ENCODE measurements at places on chromosomes 7 and 10.

DNA sequence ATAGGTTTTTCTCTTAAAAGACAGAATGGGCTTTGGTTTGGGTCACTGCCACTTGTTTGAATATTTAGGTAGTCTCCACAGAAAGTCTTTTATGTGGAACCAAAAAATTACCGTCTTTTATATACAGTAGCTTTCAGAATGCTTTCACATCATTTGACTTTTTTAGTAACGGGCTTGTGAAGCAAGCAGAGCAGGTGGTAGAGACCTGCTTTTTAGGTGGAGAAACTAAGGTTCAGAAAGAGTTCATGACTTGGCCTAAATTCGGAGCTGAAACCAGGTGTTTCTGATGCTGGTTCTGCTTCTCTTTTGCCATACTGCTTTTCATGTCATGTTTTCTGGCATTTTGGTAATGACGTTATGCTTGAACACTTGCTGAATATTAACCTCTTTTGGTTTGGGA lies 36.3 kb downstream of the GARS1 start:
- no peak for DNase-seq

GRCh38 chr7:45606050-45606449 lies 31.9 kb downstream of the ADCY1 start:
- DNase-seq: no peak

- DNase-seq: no peak
Measured at GRCh38 chr7:157990226-157990880, 597.3 kb downstream of the PTPRN2 start.

- DNase-seq: no peak
Measured at GRCh38 chr10:128660726-128661125, 534.5 kb upstream of the MKI67 start.

- no peak for DNase-seq
Measured at GRCh38 chr10:26841733-26842317, 18.9 kb downstream of the ABI1 start.

DNA sequence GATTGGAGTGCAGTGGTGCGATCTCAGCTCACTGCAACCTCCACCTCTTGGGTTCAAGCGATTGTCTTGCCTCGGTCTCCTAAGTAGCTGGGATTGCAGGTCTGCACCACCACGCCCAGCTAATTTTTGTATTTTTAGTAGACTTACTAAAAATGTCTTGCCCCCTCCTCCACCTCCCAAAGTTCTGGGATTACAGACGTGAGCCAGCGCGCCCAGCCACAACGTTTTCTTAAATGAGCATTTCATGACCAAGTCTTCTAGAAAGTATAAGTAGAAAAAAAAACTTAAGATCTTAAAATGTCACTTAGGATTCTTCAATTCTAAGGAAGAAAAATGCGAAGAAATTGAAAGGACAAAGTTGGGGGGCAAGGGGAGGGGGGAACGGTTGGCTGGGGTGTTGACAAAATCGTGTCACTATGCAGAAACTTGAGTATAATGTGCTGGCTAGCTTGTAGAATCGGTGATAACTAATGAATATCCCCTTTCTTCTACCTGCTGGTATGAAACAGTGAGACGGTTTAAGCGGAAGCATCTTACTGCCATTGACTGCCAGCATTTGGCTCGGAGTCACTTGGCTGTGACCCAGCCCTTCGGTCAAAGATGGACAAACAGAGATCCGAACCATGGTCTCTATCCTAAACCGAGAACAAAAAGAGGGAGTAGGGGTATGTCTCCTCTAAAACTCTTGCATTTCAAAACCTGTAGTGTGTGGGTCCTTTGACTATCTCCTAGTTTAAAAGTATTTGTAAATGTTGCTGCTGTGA lies 12.7 kb downstream of the FBH1 start:
- DNase-seq: no peak

GRCh38 chr10:58219875-58220274 lies 47.8 kb downstream of the IPMK start:
- DNase-seq: no peak

GRCh38 chr7:74002474-74003017 lies 25.4 kb upstream of the ELN start:
- no peak for DNase-seq

- no peak for DNase-seq
Measured at GRCh38 chr10:6039711-6040110, 22.5 kb downstream of the IL2RA start.

- DNase-seq: no peak
Measured at GRCh38 chr10:117007080-117007479, 2.1 kb upstream of the SHTN1 start.

DNA sequence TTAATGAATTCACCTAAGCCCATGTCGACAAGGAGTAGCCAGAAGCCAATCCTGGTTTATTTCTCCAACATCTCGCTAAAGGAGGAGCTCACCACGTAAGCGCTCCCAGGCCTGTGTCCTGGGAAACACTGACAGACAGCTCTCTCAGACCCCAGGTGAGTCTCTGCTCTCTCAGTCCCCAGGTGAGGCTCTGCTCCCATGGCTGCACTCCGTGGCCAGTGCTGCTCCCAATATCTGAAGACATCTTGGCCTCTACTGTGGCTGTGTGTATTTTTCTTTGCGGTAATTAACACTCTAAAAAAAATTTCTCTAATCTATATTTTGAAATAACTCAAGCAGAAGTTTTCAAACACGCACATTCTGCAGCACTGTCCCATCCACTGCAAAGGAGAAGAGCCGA lies 564.5 kb downstream of the PTPRN2 start:
- no peak for DNase-seq

- DNase-seq: no peak
Measured at GRCh38 chr7:45066409-45066808, 22.4 kb downstream of the NACAD start.

GRCh38 chr10:44673245-44673983 lies 237.7 kb upstream of the TMEM72 start:
- DNase-seq: no peak

DNA sequence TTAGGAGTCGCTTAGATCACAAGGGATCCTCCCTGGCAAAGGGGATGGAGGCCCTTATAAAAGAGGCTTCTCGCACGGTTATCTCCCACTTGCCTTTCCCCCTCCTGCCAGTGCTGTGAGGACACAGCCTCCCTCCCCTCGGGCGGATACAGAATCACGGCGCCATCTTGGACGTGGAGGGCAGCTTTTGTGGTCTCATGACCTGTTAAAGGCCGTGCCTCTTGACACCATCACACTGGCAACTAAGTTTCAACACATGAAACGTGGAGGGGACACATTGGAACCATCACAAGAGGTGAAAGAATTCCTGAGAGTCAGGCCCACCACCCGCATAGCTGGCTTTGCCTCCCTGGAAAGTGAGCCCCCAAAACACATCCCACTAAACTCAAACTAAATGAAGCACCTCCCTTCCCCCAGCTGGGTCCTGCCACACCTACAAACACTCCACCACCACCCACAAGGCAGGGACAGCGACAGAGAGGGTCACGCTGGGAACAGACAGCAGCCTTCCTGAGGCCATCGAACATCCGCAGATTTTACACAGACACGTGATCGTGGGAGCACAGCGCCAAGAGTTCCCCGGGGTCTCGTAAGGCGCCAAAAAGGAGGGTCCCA lies 110.6 kb downstream of the TCERG1L start:
- no peak for DNase-seq

GRCh38 chr7:103063895-103064294 lies 10.7 kb downstream of the FBXL13 start:
- no peak for DNase-seq

- DNase-seq: no peak
Measured at GRCh38 chr10:131560706-131561355, 249.3 kb upstream of the TCERG1L start.

GRCh38 chr7:112205343-112206237 lies 609 bp downstream of the DOCK4 start:
- DNase-seq: peak; percentile 76

DNA sequence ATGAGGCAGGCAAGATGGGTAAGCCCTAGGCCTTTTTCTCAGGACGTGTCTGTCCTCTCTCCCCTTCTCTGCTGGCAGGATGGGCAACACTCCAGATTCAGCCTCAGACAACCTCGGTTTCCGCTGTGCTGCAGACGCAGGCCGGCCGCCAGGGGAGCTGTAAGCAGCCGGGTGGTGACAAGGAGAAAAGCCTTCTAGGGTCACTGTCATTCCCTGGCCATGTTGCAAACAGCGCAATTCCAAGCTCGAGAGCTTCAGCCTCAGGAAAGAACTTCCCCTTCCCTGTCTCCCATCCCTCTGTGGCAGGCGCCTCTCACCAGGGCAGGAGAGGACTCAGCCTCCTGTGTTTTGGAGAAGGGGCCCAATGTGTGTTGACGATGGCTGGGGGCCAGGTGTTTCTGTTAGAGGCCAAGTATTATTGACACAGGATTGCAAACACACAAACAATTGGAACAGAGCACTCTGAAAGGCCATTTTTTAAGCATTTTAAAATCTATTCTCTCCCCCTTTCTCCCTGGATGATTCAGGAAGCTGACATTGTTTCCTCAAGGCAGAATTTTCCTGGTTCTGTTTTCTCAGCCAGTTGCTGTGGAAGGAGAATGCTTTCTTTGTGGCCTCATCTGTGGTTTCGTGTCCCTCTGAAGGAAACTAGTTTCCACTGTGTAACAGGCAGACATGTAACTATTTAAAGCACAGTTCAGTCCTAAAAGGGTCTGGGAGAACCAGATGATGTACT lies 13.1 kb downstream of the PHKG1 start:
- peak; percentile 81 for DNase-seq

DNA sequence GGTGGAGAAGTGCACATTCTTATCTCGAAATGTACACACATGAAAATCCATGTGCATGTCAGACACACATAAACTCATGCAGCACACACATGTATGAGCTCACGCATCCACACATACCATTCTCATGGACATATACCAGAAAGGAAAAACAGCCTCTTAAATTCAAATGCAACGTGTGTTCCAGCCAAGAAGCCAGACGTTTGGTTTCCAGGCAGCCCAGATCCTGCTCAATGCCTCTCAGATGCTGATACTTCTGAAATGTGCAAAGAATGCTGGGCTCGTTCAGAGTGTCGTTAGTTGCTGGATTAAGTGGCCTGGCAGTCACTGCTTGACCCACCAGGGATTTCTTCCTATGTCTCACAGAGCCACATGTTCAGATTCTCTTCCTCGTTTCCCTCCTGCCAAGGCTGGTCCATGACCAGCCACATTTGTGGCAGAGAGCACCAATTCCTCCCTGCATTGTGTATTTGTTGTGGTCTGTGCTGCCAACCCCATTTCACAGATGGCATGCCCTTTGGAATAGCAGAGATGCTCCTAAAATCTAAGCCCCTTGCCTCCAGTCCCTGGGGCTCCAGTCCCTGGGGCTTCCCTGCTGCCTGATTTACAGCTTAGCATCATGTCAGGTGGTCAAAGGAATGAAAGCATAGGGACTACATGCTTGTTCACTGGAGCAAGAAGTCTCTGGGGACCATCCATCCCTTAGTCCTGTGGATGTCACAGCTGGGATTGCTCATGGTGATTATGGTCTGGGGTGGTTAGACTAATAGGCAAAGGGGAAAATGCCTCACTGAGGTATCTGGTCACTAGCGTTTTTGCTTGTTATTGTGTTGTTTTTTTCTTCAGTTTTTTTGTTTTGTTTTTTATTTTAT lies 426.6 kb downstream of the PLXNA4 start:
- no peak for DNase-seq

DNA sequence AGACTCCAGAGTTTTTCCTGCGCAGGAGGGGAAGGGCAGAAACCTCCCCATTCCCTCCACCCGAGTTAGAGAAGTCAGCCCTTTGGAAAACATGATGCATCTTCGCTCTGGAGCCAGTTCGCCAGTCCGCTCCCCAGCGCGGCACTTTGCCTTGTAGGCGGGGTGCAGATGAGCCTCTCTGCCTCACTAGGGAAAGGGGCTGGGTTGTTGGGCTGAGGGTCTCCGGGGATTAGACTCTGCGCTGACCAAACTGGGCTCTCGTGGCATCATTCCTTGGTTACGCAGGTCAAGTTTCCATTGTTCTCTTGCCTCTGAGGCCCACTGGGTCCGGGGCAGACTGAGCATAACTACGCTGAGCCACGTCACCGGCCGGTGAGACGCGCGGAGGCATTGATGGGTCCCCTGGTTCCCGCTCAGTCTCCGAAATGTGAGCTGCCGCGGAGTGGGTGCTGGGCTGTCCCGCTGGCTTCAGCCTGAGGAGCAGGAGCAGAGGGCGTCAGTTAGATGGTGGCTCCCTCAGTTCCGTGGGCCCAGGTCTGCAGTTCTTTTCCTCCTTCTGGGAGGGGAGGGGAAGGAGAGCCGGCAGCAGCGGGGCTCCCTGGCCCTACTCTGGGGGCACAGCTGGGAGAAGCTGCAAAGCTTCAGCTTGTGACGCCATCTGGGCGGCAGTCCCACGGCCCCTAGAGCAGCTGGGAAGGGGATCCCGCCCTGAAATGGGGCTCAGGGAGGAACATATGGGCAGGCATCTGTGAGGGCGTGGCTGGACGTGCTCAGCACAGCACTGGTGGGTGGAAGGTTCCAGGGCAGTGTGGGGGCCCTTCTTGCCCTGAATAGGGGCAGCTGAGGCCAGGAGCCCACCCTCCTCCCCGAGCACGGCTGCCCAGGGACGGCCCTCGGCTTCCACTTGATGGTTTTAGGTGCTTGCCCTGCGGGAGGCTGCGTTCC lies 121.3 kb upstream of the BTBD16 start:
- peak; percentile 89 for DNase-seq

DNA sequence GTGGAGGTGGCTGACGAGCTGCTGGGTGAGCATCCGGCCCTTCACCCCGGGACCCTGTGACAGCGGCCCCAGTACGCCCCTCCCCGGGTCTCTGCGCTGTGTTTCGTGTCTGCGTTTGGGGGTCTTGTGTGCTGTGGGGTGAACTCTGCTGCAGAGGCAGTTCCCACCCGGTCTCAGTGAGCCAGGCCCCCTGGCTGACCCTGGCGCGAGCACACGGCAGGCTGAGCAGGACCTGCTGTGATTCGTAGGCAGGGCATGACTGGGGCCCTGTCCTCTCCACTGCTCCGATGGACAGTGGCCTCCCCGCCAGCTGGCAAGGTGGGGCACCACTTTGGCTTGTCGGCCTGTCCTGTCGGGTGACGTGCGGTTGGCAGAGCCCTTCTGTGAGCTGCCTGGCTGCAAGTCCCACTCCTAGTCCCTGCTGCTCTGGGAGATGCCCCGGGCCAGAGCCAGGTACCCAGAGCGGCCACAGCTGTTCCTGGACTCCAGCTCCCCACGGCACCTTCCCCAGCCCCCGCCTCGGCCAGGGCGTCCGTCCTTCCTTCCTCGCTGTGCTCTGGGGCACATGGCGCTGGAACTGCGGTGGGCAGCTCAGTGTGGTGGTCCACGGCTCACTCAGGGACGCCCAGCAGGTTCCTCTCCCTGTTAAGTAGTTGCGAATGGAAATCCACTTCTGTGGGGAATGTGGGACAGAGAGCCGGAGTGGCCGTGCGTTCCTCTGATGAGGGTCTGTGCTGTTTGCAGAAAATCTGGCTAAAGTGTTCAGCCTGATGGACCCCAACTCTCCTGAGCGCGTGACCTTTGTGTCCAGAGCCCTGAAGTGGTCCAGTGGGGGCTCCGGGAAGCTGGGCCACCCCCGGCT lies 10.5 kb downstream of the GET4 start:
- DNase-seq: no peak

DNA sequence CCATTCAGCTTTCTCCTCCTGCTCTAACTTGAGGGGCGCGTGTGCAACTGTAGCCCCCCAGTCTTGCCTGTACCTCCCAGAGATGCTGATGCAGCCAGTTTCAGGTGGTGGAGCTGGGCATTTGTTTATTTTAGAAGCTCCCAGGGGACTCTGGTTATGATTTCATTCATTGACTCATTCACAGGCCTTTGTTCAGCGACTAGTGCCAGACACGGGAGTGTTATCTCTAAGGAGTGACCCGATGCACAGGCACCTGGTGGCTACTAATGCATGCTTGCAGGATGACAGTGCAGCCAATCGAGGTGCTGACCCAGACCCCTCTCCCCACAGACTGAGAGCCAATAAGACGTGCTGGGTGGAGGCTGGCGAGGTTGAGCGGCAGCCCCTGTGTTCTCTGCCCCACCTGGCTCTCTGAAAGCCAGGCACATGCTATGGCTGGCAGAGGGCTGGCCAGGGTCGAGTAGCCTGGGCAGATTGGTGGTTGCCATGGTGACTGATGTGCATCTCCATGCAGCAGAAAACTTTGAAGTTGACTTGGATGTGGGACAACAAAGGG lies 19.7 kb upstream of the SLC18A2 start:
- DNase-seq: no peak
